ENCODE measurements at places on chromosomes 16 and 17.

DNA sequence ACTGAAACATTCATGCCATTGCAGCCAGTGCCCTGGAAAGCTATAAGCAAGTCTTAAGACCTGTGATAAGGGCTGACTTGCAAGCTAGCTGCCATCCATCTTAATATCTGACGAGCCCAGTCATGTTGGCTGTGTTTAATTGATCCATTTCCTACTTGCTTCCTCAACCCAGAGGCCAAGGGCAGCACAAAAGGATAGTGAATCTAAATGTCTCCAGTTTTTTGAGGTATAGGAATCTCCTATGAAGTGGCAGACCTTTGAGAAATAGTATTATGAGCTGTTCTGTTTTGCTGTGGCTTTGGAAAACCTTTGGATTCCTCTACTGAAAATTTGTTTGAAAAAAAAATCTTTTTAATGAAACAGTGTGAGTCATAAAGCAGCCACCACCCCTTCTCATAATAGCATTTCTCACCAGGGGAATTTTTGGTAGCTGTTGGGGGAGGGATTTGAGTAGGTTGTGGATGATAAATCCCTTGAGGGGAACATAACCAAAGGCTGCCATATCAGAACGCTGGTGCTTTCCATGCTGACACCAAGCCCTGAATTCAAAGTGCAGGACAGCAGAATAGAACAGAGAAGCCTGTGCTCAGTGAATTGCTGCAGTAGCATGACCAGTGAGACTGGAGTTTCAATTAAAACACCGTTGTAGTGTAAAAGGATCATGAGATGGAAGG lies 12.9 kb downstream of the ZNRF1 start:
- DNase-seq: no peak

DNA sequence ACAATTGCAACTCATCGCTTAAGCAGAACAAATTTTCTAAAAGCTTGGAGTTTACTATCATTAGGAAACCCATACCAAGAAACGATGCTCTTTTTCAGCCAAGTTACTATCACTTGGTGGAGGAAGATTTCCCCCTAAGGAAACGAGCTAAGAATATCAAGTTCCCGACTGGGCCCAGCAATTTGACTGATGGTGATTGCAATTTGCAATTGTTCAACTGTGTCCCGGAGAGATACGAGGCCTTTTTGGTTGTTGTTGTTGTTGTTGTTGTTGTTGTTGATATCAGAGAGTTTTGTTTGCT lies 6.2 kb downstream of the HS3ST3A1 start:
- no peak for DNase-seq

- no peak for DNase-seq
Measured at GRCh38 chr16:27465483-27465879, 63.5 kb downstream of the IL21R start.

- no peak for DNase-seq
Measured at GRCh38 chr16:83307594-83307992, 500.2 kb upstream of the HSBP1 start.

DNA sequence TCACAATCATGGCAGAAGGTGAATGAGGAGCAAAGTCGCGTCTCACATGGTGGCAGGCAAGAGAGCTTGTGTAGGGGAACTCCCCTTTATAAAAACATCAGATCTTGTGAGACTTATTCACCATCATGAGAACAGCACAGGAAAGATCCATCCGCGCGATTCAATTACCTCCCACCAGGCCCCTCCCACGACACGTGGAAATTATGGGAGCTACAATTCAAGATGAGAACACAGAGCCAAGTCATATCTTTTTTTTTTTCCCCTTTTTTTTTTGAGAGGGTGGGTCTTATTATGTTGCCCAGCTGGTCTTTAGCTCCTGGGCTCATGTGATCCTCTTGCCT lies 60.0 kb downstream of the RPTOR start:
- no peak for DNase-seq

GRCh38 chr17:31050948-31051347 lies 43.8 kb upstream of the NF1 start:
- no peak for DNase-seq
